Left lung (tissue), 14 donors: ENCODE measurements at places on chromosomes 11 and 22. TPM values are rescaled to one million over a fixed set of nuclear protein-coding genes. Genes with fewer than 3 reads are reported as not detected.
A peak's percentile ranks its signal among the peaks of the same experiment; 100 is the strongest.

SERPIND1 gene
- total RNA-seq = 3.5 TPM

SYT12 gene
- total RNA-seq = 0.61 TPM

DNA sequence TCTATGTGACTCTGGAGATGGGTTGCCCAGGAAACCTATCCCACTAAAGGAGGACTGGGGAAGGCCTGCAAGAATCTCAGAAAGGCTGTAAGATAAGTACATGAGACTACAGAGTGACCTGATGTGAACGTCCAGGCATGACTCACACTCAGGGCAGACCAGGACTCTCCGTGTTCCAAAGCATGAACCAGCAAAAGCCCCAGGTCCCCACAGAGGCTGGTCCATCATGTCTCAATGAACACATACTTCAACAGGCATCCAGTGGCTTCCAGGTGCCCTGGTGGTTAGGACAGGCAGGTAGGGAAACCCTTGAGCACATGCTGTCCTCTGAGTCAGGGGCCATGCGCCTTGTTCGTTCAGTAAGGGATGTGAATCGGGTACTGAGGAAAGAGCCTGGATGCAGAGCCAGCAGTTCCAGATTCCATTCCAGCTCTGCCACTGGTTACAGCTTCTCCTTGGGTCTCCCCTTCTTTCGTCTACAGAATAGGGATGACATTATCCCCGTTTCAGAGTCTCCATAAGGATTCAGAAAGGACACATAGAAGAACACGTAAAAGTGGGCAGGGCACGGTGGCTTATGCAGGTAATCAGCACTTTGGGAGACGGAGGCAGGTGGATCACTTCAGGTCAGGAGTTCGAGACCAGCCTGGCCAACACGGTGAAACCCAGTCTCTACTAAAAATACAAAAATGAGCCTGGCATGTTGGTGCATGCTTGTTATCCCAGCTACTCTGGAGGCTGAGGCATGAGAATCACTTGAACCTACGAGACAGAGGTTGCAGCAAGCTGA is 129.0 kb upstream of the TEAD1 start:
- DNase-seq = no peak

DNA sequence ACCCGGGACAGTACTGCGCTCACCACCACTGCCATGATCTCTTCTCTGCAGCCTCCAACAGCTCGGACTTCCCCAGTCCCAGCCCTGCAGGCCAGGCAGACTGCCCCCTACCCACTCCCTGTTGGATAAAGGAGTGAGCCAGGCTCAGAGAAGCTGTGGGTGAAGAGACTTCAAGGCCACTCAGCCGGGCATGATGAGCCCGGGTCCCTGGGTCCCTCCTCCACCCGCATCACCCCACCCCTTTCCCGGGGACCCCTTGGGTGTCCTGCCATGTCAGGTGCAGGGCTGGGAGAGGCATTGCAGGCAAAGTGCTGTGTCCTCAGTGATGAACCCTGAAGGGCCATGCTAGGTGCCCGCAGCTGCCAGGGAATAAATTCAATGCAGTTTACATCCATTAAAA is 14.5 kb downstream of the LSP1 start:
- DNase-seq = peak; percentile 33

USP2 gene
- total RNA-seq = 3.7 TPM

GRCh38 chr11:68829581-68829980 is 12.1 kb downstream of the CPT1A start:
- no peak for DNase-seq

OR5W2 gene
- not detected for total RNA-seq

DNA sequence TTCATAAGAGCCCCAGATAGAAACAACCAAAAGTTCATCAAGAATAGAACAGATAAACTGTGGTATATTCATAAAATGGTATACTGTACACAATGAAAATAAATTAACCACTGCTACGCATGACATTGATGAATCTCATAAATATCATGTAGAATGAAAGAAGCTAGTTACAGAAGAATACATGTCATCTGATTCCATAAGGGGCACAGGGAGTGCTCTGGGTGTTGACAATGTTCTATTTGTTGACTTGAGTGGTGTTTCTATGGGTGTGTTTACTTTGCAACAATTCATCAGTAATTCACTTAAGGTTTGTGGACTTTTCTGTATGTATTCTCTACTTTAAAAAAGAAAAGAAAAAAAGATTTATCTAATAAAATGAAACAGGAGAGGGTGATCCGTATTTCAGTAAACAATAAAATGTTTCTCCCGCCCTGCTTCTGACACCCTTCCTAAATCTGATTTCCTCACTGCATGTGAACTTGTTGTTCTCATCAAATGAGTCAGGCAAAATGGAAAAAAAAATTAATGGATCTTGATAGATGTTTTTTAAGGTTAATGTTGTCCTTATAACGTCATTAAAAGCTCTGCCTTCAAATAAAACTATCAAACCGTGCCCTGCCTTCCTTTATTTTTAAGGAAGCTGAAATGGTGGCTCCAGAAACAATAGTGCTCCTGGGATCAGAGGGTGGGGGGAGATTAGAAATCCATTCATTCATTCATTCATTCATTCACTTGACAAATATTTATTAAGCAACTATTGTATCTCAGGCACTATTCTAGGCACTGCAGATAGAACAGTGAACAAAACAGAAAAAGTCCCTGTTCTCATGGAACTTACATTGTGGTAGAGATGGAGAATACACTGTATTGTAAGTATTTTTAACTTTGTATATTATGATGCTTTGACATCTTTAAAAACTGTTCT is 77.2 kb upstream of the CD44 start:
- DNase-seq = no peak

- no peak for DNase-seq
These were observed 44.1 kb downstream of the USP28 start for GRCh38 chr11:113831314-113831713.

MGAT3 gene
- total RNA-seq = 8.8 TPM

DNA sequence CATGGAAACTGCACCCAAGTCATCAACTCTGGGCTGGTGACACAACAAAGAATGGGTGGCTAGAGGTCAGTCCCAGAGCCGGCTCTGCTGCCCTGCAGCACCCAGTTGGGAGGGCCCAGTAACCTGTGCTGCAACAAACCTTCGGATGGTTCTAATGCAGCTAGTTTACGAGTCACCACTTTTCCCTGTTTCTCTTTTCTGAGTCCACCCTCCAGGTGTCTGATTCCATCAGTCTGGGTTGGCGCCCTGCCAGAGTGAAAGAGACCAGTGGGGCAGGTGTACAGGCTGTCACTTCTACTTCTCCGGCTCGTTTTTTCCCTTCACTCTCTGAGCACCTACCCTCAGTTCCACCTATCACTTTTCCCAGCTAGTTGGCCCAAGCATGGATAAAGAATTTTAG is 572.9 kb downstream of the NTM start:
- no peak for DNase-seq

DNA sequence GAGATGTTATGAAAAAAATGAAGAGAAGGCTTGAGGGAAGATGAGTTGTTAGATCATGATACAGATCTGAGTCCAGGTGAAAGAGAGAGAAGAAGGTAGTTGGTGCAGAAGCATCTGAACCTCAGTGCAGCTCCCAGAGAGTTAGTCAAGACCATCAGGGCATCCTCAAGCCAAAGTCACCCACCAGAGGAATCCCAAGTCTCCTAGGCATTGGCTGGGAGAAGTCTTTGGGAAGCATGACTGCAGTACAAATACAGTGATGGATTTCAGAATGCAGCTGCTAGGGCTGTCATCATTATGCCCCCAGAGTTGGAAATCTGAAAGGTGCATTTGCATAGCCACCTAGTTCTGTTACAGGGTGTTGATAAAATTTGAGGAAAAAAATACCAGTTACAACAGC is 59.7 kb upstream of the GALNT18 start:
- no peak for DNase-seq

DNA sequence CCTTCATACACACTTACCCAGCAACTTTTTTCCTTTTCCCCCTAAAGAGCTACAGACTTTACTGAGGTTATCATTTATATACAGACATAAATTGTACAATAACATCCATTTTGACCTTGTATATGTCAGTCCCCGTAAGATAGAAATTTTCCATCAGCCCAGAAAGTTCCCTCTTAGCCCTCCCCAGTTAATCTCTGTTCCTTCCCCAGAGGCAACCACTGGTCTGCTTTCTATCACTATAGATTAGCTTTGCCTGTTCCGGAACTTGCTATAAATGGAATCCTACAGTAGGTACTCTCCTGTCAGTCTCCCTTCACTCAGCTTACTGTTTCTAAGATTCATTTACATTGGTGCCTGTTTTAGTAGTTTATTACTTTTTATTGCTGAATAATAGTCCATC is 54.9 kb downstream of the TSPAN18 start:
- no peak for DNase-seq

FAM180B gene
- total RNA-seq = not detected

OR5M8 gene
- not detected for total RNA-seq

DNA sequence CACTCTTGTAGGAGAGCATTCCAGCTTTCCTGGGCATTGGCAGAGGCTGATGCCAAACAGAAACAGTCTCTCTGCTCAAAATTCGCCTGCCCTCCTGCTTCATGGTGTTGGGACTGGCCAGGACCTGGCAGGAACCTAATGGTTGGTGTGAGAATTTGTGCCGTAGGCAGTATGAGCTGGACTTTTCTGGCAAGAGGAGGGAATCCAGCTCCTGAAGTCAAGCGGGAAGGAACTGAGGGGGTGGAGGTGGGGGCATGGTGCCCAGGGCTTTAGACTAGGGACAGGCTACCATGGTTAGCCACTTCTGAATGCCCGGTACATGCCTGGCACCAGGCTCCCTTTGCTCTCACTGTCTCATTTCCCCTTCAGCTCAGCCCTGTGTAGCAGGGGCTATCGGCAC is 6.9 kb upstream of the TOMM22 start:
- DNase-seq = no peak

BACE1 gene
- total RNA-seq = 39.5 TPM

BIRC3 gene
- total RNA-seq = 14.0 TPM

GRCh38 chr22:19948057-19948760 is 6.6 kb upstream of the TXNRD2 start:
- no peak for DNase-seq

DNA sequence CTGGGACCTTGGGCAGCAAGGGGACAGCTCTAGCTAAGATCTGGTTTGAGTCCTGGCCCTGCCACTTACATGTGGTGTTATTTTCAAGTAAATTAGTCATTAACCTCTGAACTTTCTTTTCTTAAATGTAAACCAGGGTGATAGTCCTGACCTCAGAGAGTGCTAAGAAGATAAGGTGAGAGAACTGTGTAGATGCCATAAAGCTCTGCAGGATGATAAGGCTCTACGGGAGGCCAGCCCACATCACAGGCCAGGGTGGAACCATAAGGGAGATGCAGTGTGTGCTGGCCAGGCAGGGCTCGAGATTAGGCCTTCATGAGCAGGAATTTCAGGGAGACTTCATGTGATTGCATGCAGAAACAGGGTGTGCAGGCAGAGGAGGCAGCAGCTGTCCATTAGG is 24.2 kb downstream of the NECTIN1 start:
- DNase-seq = no peak

GRCh38 chr11:60919956-60920355 is 4.3 kb upstream of the TMEM132A start:
- no peak for DNase-seq

DNA sequence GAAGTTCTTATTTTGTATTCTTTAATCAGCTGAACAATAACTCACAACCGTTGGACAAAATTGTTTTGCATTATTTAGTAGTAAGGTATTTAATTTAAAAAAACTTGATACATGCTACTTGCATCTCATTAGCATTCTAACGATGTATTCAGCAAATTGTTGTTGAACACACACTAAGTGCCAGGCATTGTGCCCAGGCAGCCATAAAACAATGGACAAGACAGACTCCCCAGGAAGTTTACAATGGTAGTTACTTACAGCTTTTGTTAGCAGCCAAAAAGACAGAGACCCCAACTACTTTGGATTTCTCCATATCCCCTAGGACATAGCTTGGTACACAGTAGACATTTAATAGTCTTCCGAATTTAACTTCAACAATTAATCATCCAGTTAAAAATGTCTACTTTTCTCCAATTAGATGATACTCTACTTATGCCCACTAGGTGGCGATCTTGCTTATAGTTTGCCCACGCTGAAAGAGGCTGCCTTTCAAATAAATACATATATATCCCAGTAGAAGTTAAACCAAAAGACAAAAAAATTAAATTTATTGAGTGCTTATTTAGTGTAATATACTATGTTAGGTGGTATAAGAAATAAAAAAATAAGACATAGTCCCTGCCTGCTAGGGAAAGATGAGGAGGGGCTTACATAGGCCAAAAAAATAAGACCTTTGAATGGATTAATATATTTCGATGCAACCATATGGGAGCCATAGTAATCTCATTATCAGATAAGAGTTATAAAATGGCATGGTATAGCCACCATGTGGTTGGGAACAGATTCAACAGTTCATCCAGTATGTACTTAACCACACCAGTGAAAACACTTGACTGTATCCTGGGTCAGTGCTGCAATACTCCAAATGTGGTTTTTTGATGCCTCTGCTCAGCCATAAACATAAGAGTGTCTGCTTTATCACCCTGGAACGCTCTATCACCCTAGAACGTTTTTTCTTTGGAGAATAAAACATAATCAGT is 2.0 kb upstream of the FJX1 start:
- DNase-seq = no peak

DNA sequence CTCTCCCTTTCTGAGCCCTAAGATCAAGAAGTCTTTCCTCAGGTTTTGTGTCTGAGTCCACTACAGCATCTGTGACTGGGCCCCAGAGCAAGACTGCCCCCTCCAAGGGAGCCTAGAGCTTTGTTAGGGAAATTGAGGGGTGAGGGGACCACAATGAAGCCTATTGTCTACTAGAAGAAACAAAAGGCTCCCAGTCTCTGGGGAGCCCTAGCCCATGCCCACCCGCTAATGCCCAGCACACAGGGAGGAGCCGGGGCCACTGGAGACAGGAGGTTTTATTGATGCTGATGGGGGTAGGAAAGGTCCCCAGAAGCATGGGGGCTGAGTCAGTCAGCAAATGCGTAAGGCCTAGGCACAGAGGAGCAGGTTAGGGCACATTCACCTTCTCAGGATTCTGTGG is 14.0 kb downstream of the RHOG start:
- DNase-seq = no peak

OR4A15 gene
- total RNA-seq = not detected

GRCh38 chr11:59283825-59284772 is 71.4 kb upstream of the MPEG1 start:
- DNase-seq = no peak

DNA sequence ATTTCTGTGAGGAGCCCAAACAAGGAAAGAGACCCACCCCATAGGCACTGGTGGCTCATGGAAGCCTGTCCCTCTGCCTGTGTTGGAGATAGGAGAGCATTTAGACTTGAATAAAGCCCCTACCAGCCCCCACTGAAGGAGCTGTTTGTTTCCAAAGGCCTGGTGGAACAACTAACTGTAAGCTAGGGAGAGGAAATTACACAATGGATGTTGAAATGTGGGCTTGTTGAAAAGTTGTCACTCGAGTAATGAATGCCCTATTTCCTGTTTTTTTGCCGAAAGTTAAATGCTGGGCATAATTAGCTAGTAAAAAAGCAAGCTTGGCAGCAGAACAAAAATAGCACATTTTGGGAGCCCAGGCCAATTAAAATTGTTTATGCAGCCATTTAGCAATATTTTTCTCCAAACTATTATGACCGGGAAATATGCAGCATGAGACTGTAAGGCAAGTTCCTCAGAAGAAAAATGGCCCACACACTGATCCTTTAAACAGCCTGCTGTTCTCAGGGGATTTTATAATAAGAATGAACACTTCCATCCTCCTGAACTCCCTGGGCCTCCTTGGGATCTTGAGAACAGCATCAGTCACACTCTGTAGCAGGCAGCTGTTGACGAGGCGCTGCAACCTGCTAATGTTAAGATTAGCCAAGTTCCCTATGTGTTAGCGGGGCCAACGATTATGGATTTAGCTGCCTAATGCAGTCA is 38.6 kb upstream of the LMO2 start:
- DNase-seq = peak; percentile 83
